Posterior cingulate gyrus (tissue), 11 donors: ENCODE measurements at places on chromosomes 4 and X.

GRCh38 chrX:150361070-150361776 is 1.9 kb upstream of the MAMLD1 start:
- no peak for DNase-seq

DNA sequence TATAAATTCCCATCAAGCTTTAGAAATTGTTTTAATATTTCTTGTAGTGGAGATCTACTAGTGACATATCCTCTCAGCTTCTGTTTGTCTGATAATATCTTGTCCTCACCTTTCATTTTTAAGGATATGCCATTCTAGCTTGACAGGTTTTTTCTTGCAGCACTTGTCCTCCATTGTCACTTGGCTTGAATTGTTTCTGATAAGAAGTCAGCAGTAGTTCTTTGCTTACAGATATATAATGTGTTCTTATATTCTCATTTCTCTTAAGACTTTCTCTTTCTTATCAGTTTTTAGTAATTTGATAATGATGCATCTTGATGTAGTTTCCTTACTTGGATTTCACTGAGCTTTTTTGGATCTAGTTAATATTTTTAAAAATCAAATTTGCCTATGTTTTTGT is 120.6 kb upstream of the NUDT6 start:
- DNase-seq: no peak

- no peak for DNase-seq
Observed at GRCh38 chr4:29277381-29277780, 1442.8 kb upstream of the PCDH7 start.

- no peak for DNase-seq
Observed at GRCh38 chr4:125433453-125433852, 118.7 kb downstream of the FAT4 start.

DNA sequence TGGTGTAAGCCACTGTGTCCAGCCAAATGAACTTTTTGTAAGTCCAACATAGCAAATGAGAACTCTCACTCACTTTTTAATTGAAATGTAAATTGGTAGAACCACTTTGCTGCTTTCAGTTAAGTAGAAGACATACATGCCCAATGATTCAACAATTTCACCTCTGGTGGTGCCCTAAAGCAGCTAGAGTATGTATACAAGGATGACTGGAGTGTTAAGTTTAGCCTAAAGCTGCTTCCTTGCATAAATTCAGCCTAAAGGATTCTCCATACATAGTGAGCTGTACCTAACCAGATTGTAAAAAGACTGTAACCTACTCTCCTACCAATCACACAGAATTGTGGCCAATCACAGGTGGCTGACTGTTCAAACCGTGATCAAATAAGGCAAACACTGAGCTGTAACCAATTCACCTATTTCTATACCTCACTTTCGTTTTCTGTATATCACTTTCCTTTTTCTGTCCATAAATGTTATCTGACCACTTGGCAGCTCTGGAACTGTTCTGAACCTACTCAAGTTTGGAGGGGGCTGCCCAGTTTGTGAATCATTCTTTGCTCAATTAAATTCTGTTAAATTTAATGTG is 39.9 kb downstream of the PDS5A start:
- no peak for DNase-seq

GRCh38 chr4:125045311-125045710 is 269.4 kb upstream of the FAT4 start:
- no peak for DNase-seq

- DNase-seq: no peak
Observed at GRCh38 chrX:51461053-51462044, 35.0 kb downstream of the NUDT11 start.

DNA sequence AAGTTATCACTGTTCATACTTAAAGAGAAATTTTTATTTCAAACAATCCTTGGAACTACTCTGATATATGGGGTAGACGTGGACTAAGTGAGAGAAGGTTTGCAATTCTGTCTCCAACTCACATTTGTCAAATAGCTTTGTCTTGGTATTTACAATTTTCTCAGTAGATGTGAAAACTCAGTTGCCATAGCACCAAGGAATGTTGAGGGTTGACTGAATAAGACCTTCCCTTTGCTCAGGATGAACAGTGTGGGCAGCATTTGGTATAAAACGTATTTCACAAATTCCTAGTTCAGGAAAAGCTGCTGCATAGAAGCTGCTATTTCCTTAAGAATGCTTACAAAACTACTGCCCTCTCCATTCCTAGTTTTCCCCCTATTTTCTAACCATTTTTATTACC is 399.5 kb downstream of the NKX6-1 start:
- no peak for DNase-seq

- no peak for DNase-seq
Observed at GRCh38 chr4:75172551-75172950, 239.6 kb downstream of the PARM1 start.

DNA sequence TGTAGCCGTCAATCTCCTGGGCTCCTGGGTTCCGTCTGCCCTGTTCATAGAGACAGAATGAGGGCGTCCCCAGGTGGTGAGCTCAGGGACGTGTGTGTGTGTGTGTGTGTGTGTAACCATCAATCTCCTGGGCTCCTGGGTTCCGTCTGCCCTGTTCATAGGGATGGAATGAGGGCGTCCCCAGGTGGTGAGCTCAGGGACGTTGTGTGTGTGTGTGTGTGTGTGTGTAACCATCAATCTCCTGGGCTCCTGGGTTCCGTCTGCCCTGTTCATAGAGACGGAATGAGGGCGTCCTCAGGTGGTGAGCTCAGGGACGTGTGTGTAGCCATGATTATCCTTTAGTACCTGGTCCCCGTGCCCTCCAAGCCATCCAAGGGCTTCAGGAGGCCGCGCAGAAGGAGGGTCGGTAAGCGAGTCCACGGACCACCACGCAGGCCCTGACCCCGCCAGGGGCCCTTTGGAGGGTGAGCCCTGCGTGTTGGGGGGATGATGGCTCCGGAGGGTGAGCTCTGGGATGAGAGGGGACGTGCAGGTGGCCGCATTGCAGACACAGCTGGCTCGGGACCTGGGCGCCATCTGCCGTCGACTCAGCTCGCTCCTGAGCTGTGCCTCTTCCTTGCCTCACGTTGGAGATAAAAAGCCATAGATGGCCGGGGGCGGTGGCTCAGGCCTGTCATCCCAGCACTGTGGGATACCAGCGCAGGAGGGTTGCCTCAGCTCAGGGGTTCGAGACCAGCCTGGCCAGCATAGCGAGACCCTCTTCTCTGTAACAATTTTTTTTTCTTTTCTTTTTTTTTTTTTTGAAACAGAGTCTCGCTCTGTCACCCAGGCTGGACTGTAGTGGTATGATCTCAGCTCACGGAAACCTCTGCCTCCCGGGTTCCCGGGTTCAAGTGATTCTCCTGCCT is 5.4 kb upstream of the GTPBP6 start:
- no peak for DNase-seq

DNA sequence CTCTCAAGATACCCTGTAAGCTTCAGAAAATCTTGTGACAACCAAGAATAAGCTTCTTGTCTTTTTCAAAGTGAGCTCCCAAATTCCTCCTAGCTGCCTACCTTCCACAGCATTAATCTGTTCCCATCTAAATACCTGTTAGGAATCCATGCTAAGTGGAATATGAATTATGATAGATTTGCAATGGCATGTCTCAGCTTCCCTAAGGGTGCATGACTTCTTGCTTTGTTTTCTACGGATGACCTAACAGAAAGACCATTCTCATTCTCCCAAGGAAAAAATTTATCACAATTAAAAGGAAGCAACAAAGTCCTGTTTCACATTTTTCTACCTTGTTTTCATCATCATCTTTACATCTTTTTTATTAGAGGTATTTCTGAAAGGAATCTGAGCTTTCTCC is 532.7 kb downstream of the GRXCR1 start:
- DNase-seq: no peak

GRCh38 chrX:30799327-30799726 is 89.7 kb downstream of the TAB3 start:
- DNase-seq: no peak

- DNase-seq: no peak
Observed at GRCh38 chr4:81131066-81131465, 84.0 kb downstream of the PRKG2 start.

- no peak for DNase-seq
Observed at GRCh38 chr4:107408968-107409367, 311.1 kb downstream of the PAPSS1 start.

- DNase-seq: no peak
Observed at GRCh38 chr4:172895699-172896098, 272.9 kb upstream of the GALNT7 start.

- no peak for DNase-seq
Observed at GRCh38 chrX:72348247-72348979, 42.7 kb upstream of the CITED1 start.

GRCh38 chrX:116230130-116230898 is 59.8 kb downstream of the AGTR2 start:
- no peak for DNase-seq

GRCh38 chr4:76964769-76965168 is 15.2 kb downstream of the SEPTIN11 start:
- no peak for DNase-seq

- DNase-seq: peak; percentile 31
Observed at GRCh38 chr4:138090150-138090917, 151.8 kb downstream of the SLC7A11 start.

- DNase-seq: no peak
Observed at GRCh38 chrX:103631145-103631544, 2.4 kb downstream of the TCEAL1 start.

GRCh38 chrX:133610056-133610455 is 194.8 kb upstream of the GPC4 start:
- DNase-seq: no peak

DNA sequence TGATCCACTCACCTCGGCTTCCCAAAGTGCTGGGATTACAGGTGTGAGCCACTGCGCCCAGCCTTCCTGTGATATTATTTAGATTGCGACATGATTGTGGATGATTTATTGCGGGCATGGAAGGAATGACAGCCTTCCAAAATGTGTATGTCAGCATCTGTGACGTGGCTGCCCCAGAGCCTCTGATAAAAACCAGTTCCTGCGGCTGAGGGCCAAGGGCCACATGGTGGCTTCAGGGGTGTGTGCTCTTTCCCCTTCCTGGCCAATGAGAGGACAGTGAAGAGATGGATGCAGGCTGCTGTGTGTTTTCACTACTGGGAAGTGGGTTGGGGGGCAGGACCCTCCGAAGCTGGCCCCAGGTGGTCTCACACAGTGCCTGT is 57.4 kb upstream of the HGFAC start:
- peak; percentile 46 for DNase-seq

GRCh38 chr4:183101956-183102480 is 3.0 kb downstream of the WWC2 start:
- no peak for DNase-seq

GRCh38 chrX:19791562-19791961 is 95.8 kb downstream of the SH3KBP1 start:
- DNase-seq: no peak

DNA sequence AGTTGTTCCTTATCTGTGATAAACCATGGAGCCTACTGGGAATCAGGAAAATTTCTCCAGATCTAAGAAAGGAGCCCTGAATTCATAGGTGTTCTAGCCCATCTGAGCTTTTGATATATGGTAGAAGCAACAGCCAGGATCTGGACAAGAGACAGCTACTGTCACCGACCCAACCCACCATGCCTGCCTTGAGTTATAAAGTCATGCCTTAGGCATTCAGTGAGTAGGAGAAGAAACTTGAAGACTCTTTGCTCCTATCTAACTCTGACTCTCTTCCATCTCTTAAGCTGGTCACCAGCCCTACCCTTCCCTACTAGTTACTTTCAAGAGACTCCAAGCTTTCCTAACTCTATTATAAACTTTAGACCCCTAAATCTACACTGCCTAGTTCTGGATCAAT is 83.9 kb upstream of the FAM9B start:
- no peak for DNase-seq

GRCh38 chr4:153427363-153428071 is 38.6 kb upstream of the TMEM131L start:
- no peak for DNase-seq

DNA sequence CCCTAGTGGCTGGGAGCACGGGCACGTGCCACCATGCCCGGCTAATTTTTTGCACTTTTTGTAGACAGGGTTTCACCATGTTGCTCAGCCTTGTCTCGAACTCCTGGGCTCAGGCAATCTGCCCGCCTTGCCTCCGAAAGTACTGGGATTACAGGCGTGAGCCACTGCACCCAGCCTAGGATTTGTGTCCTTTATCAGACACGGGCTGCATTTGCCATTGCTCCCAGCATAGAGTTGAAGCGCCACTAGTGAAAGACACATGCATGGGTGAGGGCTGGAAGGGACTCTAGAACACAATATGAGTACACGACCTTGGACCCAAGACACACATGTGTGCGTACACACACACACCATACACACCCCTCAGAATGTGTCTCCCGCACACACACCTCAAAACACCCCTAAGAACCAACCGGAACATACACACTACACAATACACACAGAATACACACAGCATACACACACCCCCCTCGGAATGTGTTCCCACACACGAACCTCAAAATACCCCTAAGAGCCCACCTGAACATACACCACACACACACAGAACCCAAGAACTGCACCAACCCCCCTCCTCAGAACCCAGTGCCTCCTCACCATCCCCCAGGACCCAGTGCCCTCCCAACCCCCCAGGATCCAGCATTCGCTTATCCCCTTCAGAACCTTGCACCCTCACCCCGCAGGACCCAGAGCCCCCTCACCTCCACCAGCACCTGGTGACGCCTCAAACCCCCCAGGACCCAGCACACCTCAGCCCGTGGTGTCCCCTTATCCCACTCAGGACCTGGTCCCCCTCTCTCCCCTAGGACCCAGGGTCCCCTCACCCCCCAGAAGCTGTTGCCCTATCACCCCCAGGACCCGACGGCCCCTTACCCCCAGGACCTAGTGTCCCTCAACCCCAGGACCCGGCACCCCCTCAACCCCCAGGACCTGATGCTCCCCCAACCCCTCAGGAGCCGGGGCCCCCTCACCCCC is 1.0 kb downstream of the TNIP2 start:
- no peak for DNase-seq

DNA sequence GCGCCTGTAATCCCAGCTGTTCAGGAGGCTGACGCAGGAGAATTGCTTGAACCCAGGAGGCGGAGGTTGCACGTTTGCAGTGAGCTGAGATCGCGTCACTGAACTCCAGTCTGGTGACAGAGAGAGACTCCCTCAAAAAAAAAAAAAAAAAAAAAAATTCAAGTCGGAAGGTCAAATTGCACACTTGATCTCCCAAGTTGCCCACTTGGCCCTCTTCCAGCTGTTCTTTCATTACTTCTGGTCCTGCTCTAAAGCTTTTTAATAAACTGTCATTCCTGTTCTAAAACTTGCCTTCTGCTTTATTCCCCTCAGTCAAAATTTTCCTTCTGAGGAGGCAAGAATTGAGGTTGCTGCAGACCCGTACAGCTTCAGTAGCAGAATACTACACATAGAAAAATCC is 2358.0 kb downstream of the ARAP2 start:
- no peak for DNase-seq

DNA sequence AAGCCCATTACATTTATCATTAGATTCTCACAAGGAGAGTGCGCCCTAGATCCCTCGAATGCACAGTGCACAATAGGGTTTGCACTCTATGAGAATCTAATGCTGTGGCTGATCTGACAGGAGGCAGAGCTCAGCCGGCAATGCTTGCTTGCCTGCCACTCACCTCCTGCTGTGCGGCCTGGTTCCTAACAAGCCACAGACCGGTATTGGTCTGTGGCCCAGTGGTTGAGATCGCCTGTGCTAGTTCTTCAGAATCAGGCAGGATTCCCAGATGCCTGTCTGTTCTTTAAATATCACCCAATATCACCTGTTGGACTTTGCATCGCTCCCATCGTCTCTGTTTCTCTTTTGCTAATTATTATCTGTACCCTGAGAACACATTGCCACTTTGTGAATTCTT is 14.0 kb downstream of the DSPP start:
- DNase-seq: no peak
